Esophagus squamous epithelium (tissue), 5 donors: ENCODE measurements at places on chromosomes 11 and 22.

DNA sequence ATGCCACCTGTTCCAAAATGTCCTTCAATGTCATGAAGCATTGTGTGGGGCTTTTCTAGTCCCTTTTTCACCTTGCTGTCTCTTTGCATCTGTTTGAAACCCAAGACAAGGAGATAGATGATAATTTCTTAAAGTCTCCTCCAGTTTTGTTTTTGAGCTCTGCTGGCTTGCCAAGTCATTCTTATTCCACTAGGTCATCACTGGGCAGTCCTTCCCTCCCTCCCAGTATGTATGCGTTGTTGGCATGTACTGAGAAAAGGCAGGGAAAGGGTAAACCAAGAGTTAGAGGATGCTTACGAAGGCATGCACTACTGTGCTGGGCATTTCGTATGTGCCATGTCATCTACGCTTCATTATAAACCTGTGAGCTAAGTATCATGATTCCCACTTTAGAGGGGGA, 78.6 kb downstream of the PARVA start:
- no peak for DNase-seq

GRCh38 chr11:130765951-130766649, 150.2 kb downstream of the SNX19 start:
- DNase-seq: no peak

- no peak for DNase-seq
These were observed 51.9 kb upstream of the MN1 start for GRCh38 chr22:27853424-27853823.

DNA sequence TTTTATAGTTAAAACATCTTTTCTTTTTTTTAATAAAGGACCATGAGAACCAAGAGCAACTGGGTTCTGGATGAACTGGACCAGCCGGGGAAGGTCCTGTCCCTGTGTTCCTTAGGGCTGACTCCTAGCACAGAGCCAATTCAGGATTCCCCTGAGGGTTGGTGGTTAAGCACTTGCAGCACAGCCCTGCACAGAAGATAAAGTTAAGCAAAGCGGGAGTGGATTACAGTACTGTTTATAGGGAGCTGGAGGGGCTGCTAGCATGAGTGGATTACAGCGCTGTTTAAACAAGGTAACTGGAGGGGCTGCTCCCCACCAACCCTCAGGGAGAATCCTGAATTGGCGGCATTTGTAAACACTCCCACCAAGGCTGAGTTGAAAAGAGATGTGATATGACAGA, 90.6 kb downstream of the CELSR1 start:
- DNase-seq: no peak
